Upper lobe of right lung (tissue), 1 donor: ENCODE measurements at places on chromosomes 12 and 14. TPM values are rescaled to one million over a fixed set of nuclear protein-coding genes. Genes with fewer than 3 reads are reported as not detected.

SLC25A21 gene
- 0.35 TPM for total RNA-seq

LRIG3 gene
- 40.5 TPM for total RNA-seq

P2RX2 gene
- 0.55 TPM for total RNA-seq

ST8SIA1 gene
- total RNA-seq, result 8.5 TPM

ARHGAP9 gene
- 37.7 TPM for total RNA-seq

SERPINA9 gene
- total RNA-seq, result not detected

BDKRB2 gene
- 1.5 TPM for total RNA-seq

GRCh38 chr12:115574826-115575225 is 702.7 kb downstream of the MED13L start:
- DNase-seq, result no peak

DNA sequence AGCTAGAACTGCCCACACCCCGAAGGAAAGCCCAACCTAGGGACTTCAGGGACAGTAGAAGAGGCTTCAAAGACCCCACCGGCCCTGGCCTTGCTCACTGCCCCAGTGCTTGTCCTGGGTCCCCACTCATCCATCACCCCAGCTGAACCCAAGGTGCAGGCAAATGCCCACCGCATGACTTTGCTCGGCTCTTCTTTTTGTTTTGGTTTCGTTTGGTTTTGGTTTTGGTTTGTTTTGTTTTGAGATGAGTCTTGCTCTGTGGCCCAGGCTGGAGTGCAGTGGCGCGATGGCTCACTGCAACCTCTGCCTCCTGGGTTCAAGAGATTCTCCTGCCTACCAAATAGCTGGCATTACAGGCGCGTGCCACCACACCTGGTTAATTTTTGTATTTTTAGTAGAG is 9.0 kb downstream of the CCDC85C start:
- DNase-seq, result no peak

- no peak for DNase-seq
Observed at GRCh38 chr12:116843085-116843484, 38.2 kb downstream of the HRK start.

GRCh38 chr14:24688030-24688658 is 54.2 kb upstream of the GZMB start:
- no peak for DNase-seq

DNA sequence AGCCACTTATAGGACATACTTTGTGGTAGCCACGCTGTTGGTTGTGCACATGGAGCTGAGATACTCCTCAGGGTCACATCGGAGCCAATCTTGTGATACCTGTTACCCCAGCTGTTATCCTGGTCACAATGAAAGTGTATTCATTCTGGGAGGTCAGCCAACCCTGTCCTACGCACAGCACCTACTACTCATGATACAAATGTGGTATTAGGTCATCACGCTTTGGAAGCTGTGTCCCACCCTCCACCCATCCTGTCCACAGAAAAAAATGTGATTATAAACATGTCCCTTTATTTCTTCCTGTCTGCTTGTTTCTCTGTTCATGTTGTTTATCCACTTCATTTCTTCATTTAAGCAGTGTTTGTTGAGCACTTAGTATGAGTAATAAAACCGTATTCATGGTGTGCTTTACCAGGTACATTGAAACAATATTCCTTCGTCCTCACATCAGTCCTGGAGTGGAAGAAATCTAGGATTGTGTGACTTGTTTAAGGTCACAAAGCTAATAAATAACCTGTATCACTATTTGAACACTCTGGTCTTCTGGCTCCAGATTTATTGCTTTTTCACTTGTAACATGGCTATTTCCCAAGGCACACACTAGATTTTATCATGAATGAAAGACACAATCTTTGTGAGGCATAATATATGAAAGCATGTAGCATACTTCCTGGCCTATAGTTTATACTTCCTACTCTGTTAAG is 73.1 kb downstream of the DERA start:
- DNase-seq, result no peak

DNA sequence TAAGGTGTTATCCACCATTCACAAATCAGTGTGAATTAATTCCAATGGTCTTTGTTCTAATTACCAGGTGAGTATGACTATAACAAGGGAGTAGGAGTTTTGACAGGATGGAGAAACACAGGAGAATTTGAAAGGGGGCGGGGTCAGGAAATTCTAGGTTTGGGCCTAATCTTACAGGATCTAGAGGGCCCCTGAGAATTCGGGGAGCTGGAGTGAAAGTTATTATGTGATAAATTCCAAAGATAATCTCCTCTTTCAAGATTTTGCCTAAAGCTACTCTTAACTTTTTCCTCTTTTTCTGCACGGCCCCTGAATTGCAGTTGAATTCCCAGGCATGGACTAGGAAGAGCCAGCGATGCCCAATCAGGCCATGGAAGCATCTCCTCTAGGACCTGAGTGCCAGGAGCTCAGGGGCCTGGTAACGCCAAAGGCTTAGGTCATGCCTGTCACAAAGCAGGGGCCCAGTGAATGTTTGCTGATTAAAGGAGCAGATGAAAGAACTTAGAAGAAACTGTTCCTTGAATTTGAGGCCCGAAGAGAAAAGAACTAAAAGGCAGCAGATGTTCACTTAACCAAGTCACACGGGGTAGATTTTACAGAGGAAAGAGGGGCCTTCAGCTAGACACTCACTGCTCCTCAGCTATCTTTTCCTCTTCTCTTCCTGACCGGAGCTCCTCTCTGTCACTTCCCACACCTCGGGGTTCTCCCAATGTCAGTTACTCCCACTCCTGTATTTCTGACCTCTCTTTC is 195.5 kb downstream of the PPM1H start:
- no peak for DNase-seq

DNA sequence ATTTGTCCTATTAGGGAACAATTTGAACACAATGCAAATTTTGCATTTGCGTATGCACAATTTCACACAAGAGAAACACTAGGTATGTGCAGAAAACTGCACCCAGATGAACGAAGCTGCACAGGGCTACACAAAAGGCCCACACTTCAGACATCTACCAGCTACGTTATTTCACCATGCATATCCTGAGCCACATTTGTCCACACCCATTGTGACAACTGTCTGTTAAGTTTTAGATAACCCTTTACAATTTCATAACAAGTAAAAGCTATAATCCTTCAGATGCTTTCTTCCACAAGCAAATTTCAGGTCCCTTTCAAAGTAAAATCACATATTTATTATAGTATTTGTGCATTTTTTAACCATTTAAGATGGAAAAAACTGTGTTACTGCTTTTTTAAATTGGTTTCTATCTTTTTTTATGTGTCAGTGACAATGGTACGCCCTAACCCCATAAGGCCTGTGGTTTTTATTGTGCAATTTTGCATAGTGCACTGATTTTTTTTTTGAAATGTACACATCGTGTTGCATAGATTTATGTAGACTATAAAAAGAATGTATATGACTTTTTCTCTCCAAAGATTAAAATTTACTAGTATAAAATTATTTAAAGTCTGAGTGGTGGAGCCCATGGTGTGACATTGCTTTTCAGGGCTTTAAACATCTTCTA is 87.8 kb upstream of the BTG1 start:
- no peak for DNase-seq

GRCh38 chr12:93918900-93919299 is 229.5 kb upstream of the PLXNC1 start:
- DNase-seq, result no peak

GRCh38 chr14:94769391-94770250 is at the start of gene GSC:
TSS of gene GSC (minus strand) at chr14:94770113. CDS start at chr14:94770015, 98 bp downstream.
- DNase-seq, result no peak

DNA sequence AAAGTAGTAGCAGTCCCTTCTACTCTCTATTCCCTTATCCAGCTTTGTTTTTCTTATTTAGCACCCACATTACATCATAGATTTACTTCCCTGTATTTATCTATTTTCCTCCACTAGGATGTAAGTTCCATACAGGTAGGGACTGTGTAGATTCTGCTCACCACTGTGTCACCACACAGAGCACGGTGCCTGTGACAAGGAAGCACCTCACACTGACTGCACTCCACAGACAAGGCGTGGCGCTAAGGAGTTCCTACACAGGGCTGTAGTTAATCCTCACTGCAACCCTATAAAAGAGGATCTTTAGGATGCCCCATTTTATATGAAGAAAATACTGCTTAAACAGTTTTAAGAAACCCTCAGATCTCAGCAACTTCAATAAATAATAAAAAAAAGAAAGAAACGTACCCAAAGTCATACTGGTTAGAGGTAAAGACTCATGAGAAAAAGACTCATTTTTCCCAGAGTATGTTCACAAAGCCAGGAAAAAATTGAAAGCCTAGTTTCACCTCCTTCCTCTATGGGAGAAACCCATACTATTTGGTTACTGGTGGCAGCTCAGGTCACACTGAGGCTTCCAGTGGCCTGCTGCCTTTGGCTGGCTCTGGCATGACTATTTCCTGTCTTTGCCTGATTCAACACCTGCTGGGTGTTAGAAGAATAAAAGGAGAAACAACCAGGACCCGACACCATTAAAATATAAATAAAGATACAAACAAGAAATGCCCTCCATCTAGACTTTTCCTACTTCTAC is 36.9 kb downstream of the RAD9B start:
- no peak for DNase-seq

- no peak for DNase-seq
Observed at GRCh38 chr12:132622437-132623071, 4.0 kb downstream of the P2RX2 start.

- DNase-seq, result no peak
Observed at GRCh38 chr12:89411234-89411633, 58.9 kb upstream of the DUSP6 start.

- DNase-seq, result no peak
Observed at GRCh38 chr14:92600318-92601053, 86.9 kb downstream of the RIN3 start.

- DNase-seq, result no peak
Observed at GRCh38 chr12:69904777-69905176, 79.8 kb downstream of the MYRFL start.

DNA sequence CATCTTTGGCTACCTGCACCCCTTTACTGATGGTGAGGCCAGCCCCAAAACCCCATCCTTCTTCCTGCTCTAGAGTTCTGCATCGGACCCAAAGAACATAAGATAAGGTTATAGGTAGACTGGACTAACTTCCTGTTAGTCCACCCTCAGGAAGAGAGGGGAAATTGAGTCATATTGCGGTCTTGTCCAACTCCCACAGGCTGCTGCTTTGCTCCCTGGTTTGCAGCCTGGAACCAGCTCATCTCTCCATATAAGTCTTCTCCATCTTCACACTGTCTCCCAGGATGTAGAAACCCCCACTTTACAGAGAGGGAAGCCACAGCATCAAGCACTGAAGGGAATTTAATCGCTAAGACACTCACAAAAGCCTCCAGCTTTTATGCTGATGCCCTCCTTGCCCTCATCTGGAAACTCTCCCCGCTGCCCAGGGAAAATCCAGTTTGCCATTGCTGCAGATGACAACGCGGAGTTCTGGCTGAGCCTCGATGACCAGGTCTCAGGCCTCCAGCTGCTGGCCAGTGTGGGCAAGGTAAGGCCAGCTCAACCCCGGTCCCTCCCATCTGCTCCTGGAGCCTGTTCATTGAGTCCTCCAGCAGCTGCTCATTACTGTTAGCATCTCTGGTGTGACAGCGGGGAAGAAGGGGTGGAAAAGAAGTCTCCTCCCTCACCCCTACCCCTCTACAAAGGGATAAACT is 85.3 kb downstream of the B4GALNT3 start:
- no peak for DNase-seq

GRCh38 chr14:57812741-57813140 is 53.2 kb downstream of the SLC35F4 start:
- no peak for DNase-seq

GRCh38 chr12:12899530-12900380 is 8.4 kb downstream of the GPRC5A start:
- no peak for DNase-seq

GRCh38 chr12:65765436-65765813 is 58.9 kb upstream of the HMGA2 start:
- no peak for DNase-seq

DNA sequence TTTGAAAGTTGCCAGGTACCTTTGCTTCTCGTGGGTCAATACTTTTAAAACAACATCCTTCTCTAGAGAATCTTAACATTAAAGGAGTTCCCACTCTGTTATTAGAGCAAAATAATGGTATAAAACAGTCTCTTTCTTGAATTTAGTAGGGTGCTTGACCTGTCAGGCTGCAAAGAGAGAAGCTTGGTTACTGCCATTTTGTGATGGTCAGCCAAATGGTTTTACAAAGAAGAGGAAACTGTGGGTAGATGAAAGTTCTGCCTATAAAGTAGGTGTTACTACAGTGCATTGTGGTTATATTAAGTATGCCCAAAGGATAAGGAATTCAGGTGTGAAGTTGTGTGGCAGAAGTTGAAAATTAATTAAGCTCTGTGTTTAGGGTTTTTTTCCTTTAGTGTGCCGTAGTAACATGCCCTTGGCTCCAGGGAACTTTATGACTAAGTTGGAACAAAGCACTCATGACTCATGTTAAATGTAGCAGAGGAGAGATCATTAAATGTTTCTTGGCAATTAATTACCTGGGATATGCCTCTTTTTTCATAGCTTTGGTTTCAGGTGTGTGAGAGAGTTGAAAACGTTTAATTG is 354.0 kb upstream of the KITLG start:
- DNase-seq, result no peak

GRCh38 chr14:42884100-42884499 is 1277.4 kb downstream of the LRFN5 start:
- no peak for DNase-seq

- no peak for DNase-seq
Observed at GRCh38 chr14:42241101-42241500, 634.4 kb downstream of the LRFN5 start.

DNA sequence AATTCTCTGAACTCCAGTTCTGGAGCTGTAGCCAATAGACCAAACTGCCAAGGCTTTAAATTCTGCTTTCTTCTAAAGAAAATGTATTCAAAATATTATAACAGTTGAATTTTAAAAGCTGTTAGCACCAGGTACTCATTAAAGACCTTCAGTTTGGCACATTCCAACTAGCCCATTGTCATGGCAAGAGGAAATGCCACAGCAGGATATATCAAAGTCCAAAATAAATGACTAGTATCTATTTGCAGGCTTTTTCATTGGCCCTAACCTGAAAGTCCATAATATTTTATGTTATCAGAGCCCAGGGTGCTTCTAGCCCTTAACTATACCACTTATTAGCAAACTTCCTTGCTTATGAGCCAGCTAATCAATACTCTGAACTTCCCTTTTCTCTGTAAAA is 3.1 kb upstream of the RIC8B start:
- DNase-seq, result no peak

DNA sequence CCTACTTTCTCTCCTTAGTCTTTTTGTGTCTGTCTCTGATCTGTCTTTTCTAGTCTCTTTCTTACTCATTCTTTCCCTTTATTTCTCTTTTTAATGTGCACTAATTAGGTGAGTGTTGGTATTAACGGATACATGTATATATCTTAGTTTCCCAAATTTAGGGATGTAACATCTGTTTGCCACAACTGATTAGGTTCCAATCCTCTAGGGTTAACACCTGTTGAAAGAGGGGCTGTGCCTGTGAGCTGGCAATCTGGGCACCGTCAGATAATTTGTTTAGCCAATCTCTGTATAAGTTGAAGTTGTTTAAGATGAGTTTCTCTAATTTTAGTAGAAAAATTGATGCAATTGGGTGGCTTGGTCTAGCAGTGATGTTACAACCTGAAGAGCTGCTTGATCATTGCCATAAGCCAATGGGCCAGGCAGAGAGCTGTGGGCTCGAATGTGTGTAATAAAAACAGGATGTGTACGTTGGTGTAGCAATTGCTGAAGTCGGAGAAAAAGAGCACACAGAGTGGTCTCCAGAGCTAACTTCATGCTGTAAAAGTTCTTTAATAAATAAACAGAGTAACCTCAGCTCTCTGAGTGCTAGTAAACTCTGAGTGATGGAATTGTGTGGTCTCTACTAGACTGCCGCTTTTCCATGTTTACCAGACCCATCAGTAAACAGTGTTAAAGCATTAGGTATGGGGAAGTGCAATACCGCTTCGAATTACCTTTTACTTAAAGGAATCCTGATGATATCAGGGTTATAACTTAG is 18.3 kb upstream of the LYZ start:
- no peak for DNase-seq
